ENCODE measurements at places on chromosomes 13 and 19. TPM values are rescaled to one million over a fixed set of nuclear protein-coding genes. Genes with fewer than 3 reads are reported as not detected.

The ITGBL1 gene
- total RNA-seq = 9.9 TPM

The PCSK4 gene
- 1.2 TPM for total RNA-seq

The ATP8A2 gene
- 0.49 TPM for total RNA-seq

The CAPN12 gene
- not detected for total RNA-seq

The FXYD7 gene
- not detected for total RNA-seq

The KCNJ14 gene
- total RNA-seq = 1.4 TPM

The MTUS2 gene
- total RNA-seq = 0.05 TPM

The LAIR2 gene
- total RNA-seq = not detected

The COL4A2 gene
- 792 TPM for total RNA-seq

The SLC6A16 gene
- total RNA-seq = 1.6 TPM

The CEACAM21 gene
- 2.7 TPM for total RNA-seq

The CPAMD8 gene
- 2.2 TPM for total RNA-seq

The UBA52 gene
- total RNA-seq = 1,221 TPM

The POU2F2 gene
- 3.2 TPM for total RNA-seq

The VAV1 gene
- total RNA-seq = not detected

The HIF3A gene
- total RNA-seq = 8.5 TPM

The RRAS gene
- total RNA-seq = 89.5 TPM

The SULT2A1 gene
- total RNA-seq = not detected

The LILRA1 gene
- not detected for total RNA-seq

The GNG7 gene
- 0.84 TPM for total RNA-seq

The URAD gene
- total RNA-seq = not detected

The ADAT3 gene
- 11.7 TPM for total RNA-seq

The SLAIN1 gene
- 4.3 TPM for total RNA-seq

The CLDND2 gene
- 0.97 TPM for total RNA-seq

The CYP2A6 gene
- total RNA-seq = not detected

The CNFN gene
- total RNA-seq = not detected

The VSTM1 gene
- total RNA-seq = not detected

The SULT2B1 gene
- total RNA-seq = not detected

The COPE gene
- 252 TPM for total RNA-seq

The CABP5 gene
- not detected for total RNA-seq

The IRGC gene
- not detected for total RNA-seq

The FUT1 gene
- total RNA-seq = 5.2 TPM

The NPAS1 gene
- total RNA-seq = 0.62 TPM

The SIGLEC8 gene
- not detected for total RNA-seq

The BICRA gene
- 27.0 TPM for total RNA-seq

The ADGRE3 gene
- total RNA-seq = not detected

The ZNF579 gene
- total RNA-seq = 15.7 TPM

The IRS2 gene
- total RNA-seq = 4.4 TPM

The CAMSAP3 gene
- total RNA-seq = 0.22 TPM

The HS6ST3 gene
- total RNA-seq = 0.15 TPM

The VMAC gene
- 4.7 TPM for total RNA-seq

The PRR19 gene
- 1.0 TPM for total RNA-seq

The SKA3 gene
- 28.7 TPM for total RNA-seq

The RNU6-9 gene
- not detected for total RNA-seq

The IL11 gene
- total RNA-seq = not detected

The NCR1 gene
- not detected for total RNA-seq

The OR7A5 gene
- not detected for total RNA-seq

The AKT1S1 gene
- total RNA-seq = 64.2 TPM

The ZSCAN4 gene
- not detected for total RNA-seq

The CYP2S1 gene
- 4.5 TPM for total RNA-seq

The PTPRS gene
- 16.1 TPM for total RNA-seq

The ZNF730 gene
- 3.0 TPM for total RNA-seq

The MAP4K1 gene
- total RNA-seq = 1.2 TPM

The LHB gene
- total RNA-seq = not detected

The OR7C1 gene
- total RNA-seq = not detected

The ZNF547 gene
- total RNA-seq = 3.2 TPM
